ENCODE measurements at places on chromosomes 13 and 19.

DNA sequence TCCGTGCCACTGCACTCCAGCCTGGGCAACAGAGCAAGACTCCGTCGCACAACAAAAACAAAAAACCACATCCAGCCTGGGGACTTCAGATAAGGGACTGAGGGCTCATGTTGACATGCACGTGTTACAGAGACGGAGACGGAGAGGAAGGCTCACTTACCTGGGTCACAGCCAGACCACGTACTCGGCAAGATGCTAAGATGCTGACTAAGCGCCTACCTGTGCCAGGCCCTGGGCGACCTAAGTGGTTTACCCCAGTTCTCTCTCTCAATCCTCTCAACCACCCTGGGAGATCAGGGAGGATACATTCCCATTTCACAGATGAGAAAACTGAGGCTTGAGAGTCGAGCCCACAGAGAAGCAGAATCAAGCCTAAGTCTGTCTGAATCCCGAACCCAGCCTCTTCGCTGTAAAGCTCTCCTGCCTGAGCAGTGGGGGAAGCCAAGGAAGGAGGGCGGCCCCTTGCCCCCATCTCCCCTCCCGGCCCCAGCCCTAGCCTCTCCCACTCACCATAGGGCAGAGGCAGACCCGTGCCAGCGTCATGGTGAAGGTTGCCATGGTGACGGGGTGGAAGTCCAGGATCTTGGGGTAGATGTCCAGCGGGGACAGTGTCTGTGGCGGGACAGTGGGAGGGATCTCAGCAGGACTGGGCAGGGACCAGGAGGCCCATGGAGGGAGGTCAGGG lies 13.5 kb downstream of the ERCC2 start:
- no peak for DNase-seq

DNA sequence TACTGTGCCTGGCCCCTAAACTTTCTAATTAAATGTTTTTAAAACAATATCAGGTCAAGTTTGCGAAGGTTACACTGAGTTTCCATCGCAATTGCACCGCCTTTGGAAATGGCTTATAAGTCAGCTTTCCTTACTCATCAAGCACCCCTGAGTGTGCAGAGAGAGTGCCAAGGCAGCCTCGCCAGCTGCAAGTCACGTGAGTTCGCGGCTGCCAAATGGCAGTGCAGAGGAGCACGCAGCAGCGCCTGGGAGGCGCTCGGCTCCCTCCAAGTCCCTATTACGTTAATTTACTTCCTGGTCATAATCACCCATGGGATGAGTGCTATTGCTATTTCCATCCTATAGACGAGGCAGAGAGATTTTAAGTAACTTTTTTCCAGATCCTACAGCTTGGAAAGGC lies 319.6 kb downstream of the TEX29 start:
- DNase-seq, result no peak

DNA sequence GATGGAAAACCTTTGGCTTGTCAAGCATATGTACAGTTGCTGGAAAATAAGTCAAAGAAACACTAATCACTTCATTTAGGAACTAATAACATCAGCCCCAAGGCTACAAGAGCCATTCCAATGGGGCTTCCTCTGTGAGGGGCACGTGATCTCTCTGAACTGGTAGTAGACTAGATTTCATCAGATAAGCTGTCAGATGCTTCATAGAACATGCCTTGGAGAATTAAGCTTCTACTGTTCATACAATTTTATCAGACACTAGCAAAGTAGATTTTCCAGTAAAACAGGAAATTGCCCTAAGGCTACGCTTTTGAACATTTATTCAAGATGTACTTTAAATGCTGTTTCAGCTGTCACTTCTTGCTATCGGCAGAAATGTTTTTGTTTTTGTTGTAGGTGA lies 107.8 kb downstream of the EDNRB start:
- DNase-seq, result no peak

DNA sequence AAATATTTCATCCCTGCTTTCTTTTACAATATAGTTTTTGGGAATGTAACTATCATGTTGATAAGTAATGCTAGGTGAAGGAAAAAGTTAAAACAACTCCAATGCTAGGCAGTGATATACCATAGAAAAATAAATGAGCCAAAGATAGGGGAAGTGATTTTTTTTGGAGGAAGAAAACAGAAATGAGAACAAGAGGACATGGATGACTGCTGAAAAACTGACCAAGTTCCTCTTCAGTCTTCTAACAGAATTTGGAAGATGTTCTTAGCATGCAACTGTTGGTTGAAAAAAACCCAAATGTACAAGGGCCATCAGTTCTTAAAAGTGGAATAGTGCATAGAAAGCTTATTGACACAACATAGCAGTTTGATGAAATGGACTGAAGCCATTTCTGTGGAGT lies 262.5 kb upstream of the STARD13 start:
- DNase-seq, result no peak

- DNase-seq, result no peak
Measured at GRCh38 chr13:100674572-100674871, at the start of gene TMTC4. Gene TMTC4, minus strand, starts transcription at chr13:100674795. Its CDS starts 4,433 bp downstream, at chr13:100670362.

- no peak for DNase-seq
Measured at GRCh38 chr13:90177512-90177911, 1170.0 kb upstream of the MIR17HG start.

DNA sequence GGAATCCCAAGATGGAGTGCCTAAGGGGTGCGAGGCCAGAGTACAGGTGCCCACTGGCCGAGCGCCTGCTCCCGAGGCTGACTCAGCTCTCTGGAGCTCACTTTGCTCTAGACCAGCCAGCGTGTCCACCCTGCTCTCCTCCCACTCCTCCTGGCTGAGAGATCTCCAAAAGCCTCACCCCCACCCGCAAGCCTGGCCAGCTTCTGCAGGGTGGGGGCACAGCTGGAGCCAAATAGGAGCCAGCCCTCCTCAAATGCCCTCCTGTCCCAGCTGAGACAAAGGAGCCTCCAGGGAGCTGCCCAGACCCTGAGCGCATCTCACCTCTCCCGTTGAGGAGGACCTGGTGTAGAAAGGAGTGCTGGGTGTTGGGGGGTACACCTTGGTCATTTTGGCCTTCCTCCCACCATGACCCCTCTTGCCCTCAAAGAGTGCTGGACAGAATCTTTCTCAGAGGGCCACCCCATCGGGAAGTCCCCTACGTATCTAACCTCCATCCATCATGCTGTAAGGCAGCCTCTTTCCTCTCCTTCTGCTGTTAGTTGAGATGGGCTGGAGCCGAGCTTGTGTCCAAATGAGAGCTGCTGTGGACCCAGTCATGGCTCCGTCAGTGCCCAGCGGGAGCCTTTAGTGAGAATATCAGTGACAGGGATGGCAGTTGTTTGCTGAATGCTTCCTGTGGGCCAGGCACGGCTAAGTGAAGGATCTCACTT lies 123.9 kb upstream of the VSTM2B start:
- no peak for DNase-seq

DNA sequence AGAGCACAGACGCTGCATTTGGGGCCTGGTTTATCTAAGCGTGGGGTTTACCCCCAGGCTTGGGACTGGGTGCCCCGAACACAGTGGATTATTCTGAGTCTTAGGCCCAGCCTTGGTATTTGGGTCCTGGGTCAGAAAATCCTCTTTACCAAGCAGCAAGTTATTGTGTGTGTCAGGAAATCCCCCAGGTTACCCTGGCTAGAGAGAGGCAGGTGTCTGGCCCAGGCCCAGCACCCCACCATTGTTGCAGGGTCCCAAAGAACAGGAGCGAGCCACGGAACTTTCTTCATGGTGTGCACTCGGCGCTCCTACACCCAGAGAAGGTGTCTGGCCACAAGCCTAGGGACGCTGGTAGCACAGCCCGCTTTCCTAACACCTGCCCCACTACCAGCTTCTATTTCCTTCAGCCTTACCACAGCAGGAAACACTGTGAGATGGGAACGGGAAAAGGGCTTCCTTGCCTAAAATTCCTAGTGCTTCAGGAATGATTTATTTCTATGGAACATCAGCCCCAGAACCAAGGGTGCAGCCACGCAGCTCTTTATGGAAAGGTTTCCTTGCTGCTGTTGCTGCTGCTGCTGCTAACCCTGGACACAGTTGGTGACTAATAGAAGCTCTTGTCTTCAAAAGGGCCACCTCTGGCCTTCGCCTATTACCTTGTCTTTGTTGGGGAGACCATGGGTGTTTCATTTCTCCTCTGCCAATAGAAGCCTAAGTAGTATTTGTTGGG lies 7.4 kb upstream of the CDX2 start:
- DNase-seq, result no peak

GRCh38 chr19:29680447-29680846 lies 15.2 kb downstream of the PLEKHF1 start:
- no peak for DNase-seq

DNA sequence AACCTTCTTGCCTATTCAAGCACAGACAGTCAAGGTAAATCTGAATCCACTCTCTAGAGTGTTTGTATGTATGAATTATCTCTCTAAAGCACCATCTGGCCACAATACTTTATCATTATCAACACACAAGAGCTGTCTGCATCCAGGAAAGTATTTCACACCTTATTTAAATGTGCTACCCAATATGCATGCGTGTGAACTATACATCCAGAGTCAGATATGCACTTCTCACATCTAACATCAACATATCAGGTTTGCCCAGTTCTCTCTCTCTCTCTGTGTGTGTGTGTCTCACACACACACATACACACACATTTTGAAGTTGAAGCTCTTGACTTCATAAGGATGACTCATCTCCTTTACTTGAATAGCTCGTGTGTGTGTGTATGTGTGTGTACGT lies 697.5 kb upstream of the PCDH20 start:
- DNase-seq, result no peak

- no peak for DNase-seq
Measured at GRCh38 chr13:74117207-74117705, 16.9 kb downstream of the KLF12 start.

GRCh38 chr19:55549500-55550320 lies 4.4 kb upstream of the SBK3 start:
- DNase-seq, result no peak

DNA sequence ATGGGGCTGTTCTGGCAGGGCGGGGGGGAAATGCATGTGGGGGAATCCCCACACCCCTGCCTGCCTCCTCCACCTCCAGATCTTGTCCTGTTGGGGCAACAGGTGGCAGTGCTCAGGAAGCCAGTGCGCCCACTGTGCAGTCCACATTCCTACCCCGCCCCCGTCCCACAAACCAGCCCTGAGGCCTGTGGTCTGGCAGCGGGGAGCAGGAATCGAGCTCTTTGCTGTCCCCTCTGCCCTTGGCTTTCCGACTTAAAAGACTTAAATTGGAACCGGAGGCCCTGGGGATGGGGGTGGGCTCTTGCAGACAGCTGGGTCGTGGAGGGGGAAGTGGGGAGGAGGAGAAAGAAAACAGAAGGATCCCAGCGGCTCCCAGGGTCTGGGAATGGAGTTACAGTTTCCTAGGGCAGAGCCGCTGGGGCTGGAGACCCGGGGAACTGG lies 4.3 kb downstream of the NANOS3 start:
- no peak for DNase-seq

GRCh38 chr19:18704054-18704453 lies 20.6 kb downstream of the CRTC1 start:
- no peak for DNase-seq

DNA sequence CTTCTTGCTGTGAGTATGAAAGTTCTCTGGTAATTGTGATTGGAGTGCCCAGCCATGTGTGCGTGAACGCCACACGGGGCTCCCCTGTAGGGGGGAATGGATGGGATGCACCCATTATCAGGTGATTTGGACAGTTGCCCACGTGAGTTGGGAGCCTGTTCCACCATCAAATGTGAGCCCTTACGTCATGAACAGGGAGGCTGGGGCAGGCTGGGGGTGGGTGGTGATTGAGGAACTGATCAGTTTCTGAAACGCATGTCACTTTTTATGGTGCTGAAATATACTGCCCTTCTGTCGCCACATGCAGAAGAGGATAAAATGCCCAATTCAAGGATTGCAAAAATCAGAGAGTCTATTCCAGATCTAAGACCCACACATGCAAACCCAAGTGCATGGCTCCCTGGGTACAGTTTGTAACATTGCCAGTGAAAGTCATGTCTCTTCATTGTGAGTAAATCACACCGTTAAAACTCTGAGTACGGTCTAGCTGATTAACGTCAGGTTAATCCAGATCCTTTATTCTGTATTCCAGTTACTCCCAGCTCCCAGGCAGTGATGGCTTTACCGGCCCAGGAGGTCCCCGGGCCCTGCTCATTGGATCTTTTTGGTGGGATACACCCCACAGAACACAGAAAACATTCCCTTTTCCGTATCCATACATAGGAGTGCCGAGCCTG lies 90.2 kb downstream of the RAB20 start:
- DNase-seq, result no peak

DNA sequence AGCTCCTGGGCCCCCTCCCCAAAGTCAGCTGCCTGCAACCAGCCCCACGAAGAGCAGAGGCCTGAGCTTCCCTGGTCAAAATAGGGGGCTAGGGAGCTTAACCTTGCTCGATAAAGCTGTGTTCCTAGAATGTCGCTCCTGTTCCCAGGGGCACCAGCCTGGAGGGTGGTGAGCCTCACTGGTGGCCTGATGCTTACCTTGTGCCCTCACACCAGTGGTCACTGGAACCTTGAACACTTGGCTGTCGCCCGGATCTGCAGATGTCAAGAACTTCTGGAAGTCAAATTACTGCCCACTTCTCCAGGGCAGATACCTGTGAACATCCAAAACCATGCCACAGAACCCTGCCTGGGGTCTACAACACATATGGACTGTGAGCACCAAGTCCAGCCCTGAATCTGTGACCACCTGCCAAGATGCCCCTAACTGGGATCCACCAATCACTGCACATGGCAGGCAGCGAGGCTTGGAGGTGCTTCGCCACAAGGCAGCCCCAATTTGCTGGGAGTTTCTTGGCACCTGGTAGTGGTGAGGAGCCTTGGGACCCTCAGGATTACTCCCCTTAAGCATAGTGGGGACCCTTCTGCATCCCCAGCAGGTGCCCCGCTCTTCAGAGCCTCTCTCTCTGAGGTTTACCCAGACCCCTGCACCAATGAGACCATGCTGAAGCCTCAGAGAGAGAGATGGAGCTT lies 4.7 kb upstream of the CEACAM5 start:
- no peak for DNase-seq

- no peak for DNase-seq
Measured at GRCh38 chr13:106561551-106562170, 6.3 kb downstream of the ARGLU1 start.

DNA sequence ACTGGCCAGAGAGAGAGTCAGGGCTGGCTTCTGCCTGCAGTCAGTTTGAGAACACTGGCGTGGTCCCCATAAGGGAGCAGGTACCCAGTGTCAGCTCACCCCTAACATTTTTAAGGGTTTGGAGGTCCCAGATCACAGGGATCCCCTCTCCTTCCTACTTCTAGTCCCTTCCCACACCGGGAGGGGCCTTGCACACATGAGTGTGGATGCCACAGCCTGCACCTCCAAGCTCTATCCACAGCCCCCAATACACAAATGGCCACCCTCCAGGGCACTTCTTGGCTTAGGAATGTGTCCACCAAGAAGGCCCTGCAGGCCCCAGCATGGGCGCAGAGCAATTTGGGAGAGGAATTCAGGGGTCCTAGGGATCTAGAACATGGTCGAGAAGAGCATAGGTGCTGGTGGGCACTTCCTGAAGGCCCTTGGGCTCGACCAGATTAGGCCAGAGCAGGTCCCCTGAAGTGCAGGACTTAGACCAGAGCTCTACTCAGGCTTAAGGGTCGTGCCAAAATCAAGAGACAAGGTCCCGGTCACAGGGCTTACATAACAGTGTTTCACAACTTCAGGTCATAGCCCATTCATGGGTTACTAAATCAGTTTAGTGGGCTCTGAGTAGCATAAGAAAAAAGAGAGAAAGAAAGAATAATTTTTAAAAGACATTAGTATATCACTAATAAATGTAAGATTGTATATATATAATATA lies 16.0 kb downstream of the FXYD5 start:
- DNase-seq, result peak; percentile 28

Data from tibial nerve (tissue), 4 donors.